ENCODE measurements at places on chromosomes 16 and 17.
A peak's percentile ranks its signal among the peaks of the same experiment; 100 is the strongest.

DNA sequence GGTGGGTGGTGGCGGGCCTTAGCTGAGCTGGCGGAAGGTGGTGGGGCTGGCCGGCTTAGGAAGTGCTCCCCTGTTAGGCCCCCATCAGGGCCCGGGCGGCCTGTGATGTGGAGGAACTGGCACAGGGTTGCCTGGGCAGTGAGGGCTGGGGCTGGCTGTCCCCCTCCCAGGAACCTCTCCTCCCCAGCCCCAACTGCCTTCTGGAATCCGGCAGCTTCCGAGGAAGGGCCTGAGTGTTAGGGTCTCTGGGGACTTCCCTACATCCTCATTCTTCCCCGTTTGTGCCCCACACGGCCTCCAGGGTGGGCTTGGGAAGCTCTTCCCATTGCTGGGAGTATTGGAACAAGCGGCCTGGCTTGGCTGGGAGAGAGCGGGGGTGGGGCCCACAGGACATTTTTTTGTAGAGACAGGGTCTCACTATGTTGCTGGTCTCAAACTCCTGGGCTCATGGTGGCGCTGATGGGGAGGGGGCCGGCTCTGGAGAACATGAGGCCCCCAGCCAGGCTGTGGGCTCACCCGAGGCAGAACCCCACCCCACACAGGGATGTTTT lies 89.9 kb upstream of the CIBAR2 start:
- no peak for DNase-seq

GRCh38 chr17:17971431-17972125 lies 622 bp downstream of the TOM1L2 start:
- no peak for DNase-seq

- DNase-seq: peak; percentile 46
Measured at GRCh38 chr17:38705803-38706504, 881 bp downstream of the MLLT6 start.

DNA sequence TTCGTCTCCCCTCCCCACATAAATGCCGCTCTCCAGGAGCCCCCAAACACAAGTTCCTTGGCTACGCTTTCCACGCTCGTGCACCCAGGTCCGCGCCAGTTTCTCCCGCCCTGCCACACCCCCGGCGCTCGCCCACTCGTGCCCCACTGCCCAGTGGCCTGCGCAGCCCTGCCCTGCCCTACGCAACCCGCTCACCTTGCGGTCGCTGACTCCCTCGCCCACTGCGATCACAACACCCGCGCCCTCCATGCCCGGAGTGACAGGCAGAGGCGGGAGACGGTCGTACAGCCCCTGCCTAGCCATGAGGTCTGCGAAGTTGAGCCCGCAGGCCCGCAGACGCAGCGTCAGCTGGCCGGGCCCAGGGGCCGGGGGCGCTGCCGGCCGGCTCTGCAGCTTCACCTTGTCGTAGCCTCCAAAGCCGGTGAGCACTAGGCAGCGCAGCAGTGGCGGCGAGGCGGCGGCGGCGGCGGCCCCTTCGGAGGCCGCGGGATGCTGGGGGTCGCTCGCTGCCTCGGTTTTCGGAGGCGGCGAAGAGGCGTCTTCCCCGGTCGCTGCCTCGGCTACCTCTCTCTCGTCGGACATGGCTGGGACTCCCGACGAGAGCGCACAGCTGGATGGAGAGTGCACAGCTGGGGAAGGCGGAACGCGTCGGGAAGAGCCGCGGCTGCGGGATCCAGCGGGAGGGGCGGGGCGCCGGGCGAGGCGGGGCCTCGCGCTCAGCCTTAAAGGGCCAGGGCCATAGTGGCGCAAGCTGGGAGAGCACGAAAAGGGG lies at the start of gene VAT1:
VAT1 (minus strand) TSS at position 645 of the 772 bp plus-strand sequence; CDS start at position 582, 63 bp downstream.
- DNase-seq: peak; percentile 71

DNA sequence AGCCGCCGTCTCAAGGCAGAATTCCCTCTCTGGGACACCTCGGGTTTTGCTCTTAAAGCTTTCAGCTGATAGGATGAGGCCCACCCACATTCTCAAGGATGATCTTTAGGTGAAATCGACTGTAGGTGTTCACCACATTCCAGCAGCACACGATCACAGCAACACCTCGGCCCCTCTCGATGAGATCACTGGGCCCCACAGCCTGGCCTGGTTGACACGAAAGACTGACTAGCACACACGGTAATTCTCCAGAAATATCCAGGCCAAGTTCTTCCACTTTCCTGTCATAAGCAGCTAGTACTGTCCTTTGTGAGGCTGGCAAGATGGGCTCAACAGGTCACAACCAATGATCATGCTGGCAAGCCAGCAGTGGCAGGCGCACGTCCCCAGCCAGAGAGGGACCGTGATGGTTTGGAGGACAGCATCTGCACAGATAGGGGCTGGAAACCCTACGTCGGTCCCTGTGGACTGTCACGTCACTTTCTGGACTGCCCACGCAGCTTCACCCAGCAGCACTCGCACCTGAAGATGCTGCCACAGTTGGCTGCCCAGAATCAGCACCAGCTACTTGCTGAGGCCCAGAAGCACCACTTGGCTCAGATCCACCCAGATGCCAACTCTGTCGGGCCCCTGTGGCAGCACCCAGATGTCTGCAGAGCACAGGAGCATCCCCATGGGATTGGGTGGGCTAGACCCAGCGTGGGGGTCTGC lies 17.4 kb downstream of the TMC6 start:
- DNase-seq: no peak

- DNase-seq: no peak
Measured at GRCh38 chr17:50107790-50108414, 12.8 kb downstream of the PDK2 start.

DNA sequence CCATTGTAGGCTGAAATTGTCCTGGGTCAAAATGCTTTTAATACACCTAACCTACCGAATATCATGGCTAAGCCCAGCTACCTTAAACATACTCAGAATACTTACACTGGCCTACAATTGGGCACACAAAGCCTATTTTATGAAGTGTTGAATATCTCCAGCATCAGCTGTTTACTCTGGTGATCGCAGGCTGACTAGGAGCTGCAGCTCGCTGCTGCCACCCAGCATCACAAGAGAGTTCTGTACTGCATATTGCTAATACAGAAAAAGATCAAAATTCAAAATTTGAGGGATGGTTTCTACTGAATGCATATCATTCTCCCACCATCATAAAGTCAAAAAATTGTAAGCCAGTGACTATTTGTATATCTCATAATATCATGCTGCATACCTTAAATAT lies 55.3 kb downstream of the ULK2 start:
- DNase-seq: peak; percentile 16

DNA sequence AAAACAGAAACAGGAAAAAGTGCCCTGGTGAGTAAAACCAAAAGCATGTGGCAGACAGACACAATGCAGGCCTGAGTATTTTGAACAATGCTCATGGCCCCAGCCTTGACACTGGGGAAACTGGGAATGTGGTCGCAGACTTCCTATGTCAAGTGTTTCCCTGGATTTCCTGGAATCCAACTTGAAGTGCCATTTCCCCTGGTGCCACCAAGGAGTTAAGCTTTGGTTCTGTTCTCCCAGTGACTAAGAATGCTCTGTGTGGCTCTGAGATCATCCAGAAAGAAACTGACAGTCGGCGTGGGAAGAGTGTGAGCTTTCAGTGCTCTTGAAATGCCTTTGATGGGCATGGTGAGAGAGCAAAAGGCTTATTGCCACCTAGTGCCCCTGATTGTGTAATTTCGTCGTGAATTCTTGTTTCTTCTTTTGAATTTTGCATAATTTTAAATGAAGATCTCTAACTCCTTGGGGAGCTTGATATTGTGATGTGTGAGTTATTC lies 96.0 kb downstream of the YPEL2 start:
- peak; percentile 82 for DNase-seq

GRCh38 chr16:49278567-49278827 lies 3.1 kb downstream of the CBLN1 start:
- DNase-seq: no peak

DNA sequence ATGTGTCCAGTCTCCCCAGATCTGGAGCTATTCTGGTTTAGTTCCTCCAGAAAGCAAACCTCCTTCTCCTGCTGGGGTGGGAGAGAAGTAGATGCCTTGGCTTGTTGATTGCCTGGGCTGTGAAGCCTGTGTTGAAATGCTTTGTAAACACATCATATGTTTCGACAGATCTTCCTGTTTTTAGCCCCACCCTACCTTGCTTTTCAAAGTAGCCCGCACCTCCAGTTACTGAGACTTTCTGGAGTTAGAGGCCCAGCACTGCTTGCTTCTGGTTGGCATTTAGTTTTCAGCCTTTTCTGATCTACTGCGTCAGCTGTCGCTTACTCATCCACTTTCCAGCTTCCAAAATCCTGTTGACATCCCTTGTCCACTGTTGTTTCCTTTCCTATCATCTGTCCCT lies 17.9 kb upstream of the NDEL1 start:
- no peak for DNase-seq

DNA sequence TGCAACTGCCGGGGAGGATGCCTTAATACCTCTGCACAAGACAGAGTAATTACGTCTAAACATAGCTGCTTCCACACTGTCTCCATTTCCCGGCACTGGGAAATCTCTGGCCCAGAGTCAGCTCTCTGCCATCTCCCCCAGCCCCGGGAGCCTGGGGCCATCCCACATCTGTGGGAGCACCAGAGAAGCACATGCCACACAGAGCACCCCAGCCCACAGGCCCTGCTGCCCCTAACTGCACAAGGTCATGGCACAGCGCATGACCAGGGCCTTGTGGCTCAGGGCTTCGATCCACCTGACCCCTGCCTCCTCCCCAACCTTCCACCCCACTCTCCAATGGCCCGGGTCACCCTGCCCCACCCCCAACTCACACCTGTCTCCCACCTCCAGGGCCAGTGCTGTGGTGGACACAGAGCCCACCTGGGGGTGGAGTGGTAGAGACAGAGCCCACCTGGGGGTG lies 36.6 kb upstream of the RBFOX3 start:
- no peak for DNase-seq

DNA sequence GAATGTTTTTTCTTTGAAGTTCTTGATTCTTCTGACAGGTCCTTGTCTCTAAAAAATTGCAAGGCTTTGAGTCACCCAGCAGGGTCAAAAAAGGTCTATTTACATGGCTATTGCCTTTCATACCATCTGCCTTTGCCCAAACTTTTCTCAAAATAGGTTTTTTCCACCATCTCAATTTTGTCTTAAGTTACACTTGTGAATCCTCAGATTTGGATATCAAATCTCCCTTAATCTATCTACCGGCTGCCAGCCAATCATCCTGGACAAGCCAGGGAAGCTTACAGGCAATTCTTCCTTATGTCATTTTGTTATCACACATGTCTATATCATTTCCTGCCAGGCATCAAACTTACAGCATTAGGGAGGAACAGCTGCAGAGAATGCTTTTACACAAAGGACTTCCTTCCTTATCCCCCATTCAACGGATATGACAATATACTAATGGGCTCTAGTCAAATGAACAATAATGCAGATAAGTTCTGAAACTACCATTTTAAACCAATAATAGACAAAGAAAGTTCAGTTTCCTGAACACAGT lies 104.1 kb upstream of the CORO6 start:
- no peak for DNase-seq

- DNase-seq: peak; percentile 28
Measured at GRCh38 chr16:78122774-78123315, 23.4 kb downstream of the WWOX start.

DNA sequence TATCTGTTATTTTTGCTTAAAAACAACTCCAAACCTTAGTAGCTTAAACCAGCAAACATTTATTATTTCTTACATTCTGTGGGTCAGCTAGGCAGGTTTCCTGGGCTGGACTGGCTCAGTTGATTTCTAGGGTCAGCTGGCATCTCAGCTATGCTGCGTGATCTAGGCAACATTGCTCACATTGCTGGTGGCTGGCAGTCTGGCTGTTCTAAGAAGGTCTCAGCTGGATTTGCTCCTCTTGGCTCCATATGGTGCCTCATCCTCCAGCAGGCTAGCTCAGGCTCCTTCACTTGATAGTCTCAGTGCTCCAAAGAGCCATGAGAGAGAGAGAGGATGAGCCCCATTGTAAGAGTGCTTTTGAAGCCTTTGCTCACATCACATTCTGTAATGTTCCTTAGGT lies 470.6 kb upstream of the CDH5 start:
- DNase-seq: no peak

- DNase-seq: no peak
Measured at GRCh38 chr17:15267996-15268395, 2.9 kb upstream of the PMP22 start.

- no peak for DNase-seq
Measured at GRCh38 chr17:66715745-66716156, 119.2 kb upstream of the CACNG5 start.

DNA sequence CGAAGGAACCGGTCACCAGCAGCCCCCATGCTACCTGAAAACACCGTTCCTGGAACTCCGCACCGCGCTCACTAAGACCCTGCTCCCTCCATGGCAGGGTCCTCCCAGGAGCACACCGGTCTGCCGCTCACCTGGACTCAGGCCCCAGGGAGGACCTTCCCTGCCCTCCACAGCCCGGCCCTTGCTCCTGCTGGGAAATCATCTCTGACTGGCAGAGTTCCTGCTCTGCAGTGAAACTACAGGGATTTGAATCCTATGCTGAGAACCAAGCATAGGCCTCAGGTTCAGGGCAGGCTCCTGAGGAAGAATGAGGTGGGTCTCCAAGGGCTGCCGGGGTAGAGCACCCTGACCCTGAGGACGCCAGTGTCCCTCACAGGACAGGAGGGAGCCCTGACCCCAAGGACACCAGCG lies 88.5 kb downstream of the KCNJ12 start:
- no peak for DNase-seq

DNA sequence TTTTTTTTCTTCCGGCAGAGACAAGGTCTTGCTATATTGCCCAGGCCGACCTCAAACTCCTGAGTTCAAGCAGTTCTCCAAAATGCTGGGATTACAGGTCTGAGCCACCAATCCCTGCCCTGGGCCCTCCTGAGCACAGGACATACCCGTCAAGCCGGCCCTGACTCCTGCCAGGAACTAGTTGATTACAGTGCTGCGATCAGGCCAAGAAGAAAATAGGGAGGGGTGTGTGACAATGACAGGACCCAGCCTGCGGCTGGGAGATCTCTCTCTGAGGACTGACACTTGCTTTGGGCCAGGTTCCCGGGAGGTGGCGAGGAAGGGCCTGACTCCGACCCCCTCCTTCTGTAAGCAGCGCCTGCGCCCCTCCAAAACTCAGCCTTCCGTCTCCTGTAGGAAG lies 276.6 kb downstream of the MRTFB start:
- no peak for DNase-seq
